ENCODE measurements at places on chromosomes 3 and 15.

DNA sequence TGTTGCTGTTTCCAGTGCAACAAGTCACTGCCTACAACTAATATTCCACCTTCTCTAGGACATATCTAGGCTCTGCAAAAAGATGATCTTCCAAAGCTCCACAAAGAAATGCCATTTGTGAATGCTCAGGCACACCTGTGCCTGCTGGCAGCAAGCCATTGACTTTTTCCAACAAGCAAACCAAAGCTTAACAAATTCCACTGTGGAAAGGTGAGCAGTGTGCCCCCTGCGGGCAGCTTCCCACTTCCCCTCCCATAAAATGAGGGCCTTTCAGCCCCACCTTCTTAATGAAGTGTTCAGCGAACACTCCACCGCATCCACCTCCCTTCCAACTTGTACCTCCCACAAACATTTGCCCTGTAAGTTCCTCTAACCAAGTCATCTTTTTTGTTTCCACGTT lies 157.5 kb upstream of the SLC24A5 start:
- no peak for DNase-seq

DNA sequence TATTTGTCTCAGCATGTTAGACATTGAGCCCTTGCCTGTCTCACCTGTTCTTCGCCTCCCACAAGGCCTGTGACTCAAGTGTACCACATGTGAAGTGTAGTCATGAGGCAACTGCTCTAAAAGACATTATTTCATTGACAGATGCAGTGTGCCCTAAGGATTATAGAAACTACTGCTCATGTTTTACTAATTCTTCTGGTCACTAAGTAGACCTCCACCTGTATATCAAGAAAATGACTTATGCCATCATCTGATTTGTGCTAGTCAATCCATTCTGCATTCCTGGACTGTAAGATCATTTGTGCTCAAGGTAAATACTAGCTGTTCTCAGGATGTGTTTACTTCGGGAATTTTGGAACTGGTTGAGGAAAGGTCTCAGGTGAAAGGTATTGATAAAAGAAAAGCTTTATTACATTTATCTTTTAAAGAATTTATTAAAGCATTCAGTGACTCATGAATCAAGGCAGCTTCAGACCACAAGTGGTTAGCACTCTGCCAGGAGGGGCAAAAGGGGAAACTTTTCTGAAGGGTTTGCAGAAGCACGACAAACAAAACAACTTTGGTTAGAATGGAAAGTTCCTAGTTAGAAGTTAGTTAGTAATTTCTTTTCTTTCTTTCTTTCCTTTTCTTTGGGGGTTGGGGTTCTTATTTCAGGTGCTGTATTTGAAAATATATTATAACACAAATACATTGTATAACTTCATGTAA lies 465.3 kb upstream of the CBLB start:
- no peak for DNase-seq

DNA sequence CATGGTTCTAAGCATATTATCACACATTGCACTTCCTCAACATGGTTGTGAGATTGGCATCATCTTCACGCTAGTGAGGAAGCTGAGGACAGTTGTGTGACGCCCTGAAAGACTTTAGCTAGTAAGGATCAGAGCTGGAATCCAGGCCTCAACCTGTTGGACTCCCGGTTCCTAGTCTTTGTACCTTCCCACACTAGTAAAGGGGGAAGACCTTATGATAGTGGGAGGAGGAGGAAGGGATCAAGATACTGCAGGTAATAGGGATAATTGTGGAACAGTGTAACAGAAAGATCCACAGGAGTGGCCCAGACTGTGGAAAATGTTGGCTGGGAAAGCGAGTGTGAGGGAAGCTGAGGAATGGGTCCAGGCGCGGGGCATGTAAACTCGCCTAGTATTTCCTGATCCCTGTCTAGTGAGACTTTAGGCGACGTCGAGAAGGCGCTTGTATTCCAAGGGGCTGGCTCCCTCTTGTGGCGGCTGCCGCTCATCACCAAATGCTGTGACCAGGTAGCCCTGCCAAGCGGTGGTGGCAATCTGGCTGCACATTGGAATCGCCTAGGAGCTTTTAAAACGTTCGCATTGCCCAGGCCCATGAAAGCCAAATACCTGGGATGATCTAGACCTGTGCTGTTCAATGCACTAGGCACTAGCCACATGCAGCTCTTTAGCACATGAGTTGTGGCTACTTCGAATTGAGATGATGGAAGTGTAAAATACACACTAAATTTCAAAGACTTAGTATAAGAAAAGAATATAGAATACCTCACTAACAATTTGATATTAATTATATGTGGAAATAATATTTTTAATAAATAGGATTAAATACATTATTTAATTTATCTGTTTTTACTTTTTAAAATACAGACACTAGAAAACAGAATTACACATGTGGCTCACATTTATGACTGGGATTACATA lies 38.8 kb upstream of the CLDN18 start:
- DNase-seq, result no peak

GRCh38 chr3:36864180-36865053 lies 80.4 kb downstream of the TRANK1 start:
- no peak for DNase-seq

- no peak for DNase-seq
Measured at GRCh38 chr3:197064771-197065170, 35.2 kb upstream of the MELTF start.

DNA sequence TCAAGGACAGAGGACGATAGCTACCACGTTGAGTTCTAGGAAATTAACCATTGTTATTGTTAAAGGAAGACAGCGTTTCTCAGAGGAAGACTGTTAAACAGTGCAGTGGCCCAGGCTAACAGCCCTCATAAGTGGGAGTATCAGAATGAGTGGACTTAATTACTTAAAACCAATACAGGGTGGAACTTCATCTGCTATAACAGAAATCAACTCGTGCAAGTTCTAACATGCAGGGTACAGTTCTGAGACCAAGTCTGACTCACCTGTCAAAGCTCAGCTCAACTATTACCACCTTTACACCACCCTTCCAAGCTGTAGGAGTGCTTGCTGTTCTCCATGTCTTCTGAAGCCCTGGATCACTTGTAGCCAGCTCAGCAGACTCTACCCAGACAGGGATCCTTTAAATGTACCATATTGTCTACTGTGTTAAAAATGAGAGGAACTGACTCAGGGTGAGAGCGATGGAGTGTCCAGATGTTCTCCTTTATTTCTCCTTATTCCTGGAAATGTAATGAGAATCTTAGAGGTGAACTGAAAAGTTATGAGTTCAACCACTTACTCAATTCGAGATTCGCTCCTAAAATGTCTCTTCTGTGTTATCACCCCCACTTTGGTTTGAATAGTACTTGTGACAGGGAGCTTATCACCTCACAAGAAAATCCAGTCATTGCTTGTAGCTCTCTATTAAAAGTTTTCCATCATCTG lies 26.5 kb downstream of the CD86 start:
- no peak for DNase-seq

DNA sequence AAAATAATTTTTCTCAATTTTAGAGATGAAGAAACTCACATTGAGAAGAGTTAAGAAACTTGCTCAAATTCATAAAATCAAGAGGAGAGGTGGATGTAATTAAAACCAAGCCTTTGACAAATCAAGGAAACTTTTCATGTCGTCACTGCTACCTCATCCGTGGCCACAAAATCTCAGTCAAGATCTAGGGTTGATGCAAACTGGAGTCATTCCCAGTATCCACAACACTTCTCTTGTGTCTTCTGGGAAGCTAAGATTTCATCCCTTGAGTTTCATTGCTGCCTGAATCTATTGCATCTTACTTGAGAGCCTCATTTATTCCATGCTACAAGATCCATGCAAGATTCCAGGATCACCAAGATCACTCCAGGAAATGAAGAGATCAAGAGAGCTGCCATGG lies 5.4 kb upstream of the FBN1 start:
- DNase-seq, result no peak

DNA sequence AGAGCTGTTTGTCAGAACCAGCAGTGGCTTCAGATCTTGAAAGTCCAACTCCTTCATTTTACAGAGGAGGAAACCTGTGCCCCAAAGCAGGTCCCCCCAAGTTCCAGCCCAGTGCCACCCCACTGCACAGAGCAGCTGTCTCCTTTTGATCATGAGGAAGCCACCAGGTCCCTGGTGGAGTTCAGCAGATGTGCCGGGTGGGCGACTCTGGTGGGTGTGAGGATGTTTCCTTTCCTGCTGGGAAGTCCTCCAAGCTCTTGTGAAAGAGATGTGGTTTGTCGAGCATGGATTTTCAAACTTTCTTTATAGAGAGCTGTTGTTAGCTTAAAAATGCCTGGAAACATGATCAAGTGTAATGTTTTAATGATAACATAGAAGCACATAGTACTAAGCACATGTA lies 52.0 kb downstream of the SMAD3 start:
- DNase-seq, result no peak

GRCh38 chr3:187935623-187936156 lies 190.4 kb upstream of the BCL6 start:
- no peak for DNase-seq

DNA sequence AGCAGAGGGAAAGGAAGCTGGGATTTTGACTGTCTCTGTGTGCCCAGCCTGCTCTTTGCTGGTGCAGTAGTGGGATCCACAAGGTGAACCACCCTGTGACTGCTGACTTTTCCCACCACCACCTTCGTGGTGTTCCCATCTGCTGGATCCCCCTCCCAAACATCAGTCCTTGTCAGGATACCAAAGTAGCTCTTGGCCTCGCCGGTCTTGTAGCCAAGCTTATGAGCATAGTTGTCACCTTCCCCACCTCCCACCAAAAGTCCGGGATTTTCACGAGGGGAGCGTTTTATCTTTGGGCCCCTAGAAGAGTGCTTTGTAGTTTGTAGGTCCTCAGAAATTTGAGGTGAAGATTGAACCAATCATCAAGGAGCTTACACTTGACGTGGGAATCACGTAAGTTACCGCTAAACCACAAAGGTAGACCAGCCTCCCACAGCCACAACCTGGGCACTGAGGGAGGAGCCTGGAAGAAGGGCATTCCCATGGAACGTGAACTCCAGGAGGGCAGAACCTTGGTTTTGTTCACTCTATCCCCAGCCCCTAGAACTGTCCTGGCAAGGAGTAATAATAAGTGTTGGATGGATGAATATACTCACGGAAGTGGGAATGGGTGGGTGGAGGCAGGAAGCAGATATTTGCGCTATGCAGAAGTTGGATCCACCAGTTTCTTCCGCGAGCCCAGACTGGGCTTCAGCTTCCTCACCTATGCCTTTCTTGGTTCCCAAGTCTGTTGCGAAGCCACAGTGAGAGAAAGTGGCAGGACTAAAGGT lies 814 bp upstream of the TEX264 start:
- DNase-seq, result no peak

GRCh38 chr3:79255292-79255691 lies 512.5 kb downstream of the ROBO1 start:
- no peak for DNase-seq

DNA sequence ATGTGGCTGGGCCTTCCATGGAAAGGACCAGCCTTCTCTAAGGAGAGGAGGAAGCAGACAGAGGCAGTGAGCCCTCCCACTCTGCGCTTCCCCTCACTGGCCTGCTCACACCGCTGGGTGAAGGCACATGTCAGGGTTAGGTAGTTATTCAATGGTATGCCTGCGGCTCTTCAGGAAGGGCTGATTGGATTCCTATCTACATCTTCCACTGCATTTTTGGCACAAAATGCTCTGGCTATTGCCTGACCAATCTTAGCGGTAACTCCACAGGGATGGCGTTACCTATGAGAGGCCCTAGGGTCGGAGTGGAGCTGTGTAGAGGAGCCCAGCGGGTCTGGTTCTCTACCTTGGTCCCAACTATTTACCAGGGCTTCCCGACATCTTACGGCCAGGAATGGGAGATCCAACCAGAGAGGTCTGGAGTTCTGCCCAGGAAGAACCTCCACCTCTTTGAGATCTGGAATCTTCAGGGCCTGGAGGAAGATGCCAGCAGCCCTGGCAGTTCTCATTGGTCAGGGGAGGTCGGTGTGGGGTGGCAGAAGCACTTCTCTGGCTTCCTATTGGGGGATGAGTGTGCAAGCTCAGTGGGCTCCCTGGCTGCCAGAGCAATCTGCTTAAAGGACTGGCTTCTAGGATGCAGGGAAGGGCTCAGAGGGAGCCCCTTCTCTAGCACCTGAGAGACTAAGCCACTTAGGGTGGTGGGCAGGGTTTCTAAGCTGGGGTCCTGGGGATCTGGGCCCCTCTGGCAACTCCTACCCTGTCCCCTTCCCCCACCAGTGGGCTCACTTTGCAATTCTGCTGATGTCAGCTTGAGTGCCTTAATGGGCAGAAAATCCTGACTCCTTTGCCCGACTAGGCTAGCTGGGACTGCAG lies 24.3 kb downstream of the SNX33 start:
- DNase-seq, result no peak

DNA sequence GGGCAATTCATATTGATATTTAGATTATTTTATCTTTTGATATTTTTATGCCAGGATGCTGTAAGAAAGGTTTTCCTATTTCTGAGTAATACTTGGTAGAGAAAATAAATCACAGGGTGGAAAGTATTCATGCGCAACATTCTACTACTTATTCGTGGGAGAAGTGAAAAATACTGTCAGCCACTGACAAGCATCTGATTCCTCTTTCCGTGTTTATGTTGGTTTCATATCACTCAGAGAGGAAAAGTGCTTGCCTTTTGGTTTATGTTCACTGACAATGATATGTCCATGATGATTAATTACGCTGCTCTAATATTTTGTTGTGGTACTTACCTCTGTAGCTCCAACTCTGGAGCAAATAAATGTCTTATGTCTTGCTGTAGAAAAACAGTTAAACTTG lies 429.4 kb downstream of the EDEM1 start:
- DNase-seq, result no peak

DNA sequence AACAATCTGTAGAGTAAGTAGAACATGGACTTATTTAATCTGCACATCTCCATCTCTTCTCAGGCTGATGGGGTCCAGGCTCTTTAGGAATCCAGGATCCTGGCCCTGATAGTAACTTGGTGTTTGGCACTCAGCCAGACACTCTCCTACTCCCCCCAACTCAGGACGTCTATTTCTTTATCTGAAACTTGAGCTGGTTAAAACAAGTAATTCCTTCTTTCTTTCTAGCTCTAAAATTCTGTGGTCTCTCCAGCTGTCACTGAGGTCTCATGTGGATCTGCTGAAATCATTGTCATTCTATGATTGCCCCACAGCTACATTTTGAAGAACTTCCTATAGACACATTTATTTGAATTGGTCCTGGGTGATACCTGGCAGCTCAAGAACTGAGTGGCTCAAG lies 59.0 kb downstream of the TP63 start:
- DNase-seq, result no peak

- DNase-seq, result no peak
Measured at GRCh38 chr3:170699158-170700053, 113.5 kb upstream of the SLC7A14 start.

DNA sequence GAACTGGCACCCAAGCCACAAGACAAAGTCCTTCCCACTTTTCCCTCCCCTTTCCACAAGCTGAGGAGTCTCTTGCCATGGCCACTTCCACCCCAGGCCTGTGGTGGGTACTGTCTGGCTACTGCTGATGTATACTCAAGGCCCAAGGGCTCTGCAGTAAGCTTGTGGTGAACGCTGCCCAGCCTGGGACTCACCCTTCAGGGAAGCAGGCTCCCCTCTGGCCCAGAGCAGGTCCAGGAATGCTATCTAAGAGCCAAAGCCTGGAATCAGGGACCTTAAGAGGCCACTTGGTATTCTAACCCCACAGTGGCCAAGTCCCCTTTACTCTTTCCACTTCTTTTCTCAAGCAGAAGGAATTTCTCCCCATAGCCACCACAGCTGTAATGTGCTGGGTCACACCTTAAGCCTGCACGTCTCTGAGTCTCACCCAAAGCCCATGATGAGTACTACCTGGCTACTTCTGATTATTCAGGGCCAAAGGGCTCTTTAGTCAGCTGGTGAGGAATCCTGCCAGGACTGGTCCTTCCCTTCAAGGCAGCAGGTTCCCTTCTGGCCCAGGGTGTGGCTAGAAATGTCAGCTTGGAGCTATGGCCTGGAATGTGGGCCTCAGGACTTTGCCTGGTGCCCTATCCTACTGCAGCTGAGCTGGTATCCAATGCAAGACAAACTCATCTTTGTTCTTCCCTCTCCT lies 4.0 kb downstream of the PATL2 start:
- DNase-seq, result no peak

Measured in chondrocyte (in vitro differentiated cells).